ENCODE measurements at places on chromosomes 6 and 20.

DNA sequence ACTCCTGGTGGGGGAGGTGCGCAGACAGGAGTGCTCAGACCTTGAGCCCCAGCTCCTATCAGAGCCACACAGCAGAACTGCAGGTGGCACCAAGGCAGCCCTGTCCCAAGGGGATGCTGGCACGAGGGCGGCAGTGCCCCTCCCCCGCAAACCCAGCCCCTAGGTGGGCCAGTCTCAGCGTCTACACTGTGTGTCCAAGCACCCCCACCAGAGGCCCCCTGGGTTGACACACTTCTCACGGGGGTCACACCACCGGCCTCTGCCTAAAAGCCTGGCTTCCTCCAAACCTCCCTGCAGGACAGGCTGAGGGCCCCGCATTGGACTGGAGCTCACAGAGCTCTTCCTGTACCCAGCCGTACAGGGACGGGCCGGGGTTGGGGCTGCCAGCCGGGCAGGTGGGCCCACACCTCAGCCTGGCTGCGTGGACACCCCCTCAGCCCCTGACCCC, 8.1 kb downstream of the SLC2A4RG start:
- no peak for DNase-seq

GRCh38 chr6:148653138-148653776, 93.6 kb upstream of the UST start:
- no peak for DNase-seq

DNA sequence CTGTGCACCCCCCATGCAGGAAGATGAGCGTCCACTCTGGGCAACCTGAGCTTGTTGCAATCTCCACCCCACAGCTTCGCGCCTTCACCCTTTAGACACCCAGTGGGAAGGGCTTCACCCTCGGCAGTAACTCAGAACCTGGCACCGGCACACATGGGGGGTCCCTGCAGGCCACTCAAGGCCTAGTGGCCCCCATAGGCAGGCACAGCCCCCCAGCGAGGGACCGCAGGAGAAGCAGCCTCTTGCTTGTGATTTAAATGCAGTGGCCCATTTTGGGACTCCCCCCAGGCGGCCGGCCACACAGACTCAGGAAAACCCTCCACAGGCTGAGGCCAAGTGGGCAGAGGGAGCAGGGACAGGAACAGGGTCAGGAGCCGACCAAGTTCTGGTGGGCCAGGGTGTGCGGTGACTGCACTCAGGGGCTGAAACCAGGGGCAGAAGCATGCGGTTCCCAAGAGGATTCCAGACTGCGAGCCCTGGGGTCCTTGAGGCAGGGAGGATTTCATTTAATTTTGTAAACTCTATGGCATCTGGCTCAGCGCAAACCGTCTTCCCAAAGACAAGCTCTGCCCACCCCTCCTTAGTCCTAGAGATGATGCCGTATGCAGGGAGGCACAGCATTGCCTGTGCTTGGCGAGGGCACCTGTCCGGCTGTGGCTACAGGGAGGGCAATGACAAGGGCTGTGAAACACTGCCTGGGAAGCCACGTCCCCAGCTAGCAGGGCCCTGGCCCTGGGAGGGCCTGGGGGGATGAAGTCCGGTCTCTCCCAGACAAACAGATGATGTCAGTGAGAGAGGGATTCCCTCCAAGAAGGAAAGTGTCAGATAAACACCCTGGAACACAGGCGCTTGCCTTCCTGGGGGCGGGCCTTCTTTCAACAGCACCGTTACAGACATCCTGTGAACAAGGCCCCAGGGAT, 52.9 kb upstream of the GPR31 start:
- DNase-seq = no peak

DNA sequence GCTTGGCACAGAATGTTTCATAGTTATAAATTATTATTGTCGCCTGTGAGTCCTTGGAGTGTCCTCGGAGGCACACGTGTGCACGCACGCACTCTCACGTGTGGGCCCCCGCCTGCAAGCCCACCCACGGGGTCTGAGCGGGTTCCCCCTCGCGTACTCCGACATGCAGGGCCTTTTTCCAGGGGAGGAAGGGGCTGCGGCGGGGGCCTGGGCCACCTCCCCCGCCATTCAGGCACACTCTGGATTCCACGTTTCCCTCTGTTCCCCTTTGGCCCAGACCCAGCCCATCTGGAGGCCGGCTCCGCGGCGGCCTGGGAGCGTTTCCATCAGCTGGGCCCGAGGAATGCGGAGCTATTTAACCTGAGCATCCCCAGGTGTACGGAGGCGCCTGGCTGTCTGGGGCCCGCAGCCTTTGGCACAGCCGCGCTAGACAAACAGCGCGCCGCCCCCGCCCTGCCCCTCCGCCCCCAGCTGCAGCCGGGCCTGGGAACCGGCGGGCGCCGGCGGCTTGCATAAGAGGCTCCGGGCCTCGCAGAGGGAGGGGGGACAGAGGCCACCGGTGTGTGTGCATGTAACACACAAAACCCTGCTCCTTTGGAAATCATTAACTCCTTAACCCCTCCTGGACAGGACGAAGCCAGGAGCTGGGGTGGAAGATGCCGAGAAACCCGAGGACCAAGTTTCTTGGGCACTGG, 3.3 kb downstream of the ID1 start:
- DNase-seq = no peak

DNA sequence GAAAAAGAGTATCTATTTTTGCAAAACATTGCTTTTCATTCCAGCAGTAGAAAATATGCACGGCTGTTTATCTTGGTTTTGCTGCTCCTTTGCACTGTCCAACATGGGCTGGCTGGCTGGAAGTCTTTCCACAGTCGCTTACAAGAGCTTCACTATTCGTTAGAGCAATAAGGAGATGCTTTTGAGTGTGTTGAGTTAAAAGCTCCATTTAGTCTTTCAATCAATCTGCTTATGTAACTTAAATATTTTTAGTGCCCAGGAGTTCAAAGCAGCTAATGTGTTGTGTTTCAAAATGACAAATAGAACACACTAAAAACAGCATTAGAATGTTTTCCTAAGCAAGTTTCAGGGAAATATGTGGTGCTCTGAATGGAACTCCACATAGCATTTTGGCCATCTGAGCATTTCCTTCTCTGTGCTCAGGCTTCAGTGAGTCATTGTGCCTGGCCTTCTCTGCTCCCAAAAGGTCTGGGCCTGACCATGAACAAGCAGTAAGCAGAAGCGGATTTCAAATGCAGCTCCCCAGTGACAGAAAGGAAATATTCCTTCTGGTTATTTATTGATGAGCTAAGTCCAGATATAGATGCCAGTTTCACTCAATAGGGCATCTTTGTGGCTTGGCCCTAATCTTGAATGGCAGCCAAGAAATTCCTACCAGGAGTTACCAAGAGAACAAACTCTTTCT, 580.3 kb downstream of the TENT5A start:
- DNase-seq = no peak

GRCh38 chr6:153563001-153563400, 431.9 kb upstream of the RGS17 start:
- no peak for DNase-seq

- peak; percentile 59 for DNase-seq
Measured at GRCh38 chr20:63782051-63782471, 42.5 kb downstream of the SLC2A4RG start.

GRCh38 chr6:143970456-143971218, 37.4 kb downstream of the PLAGL1 start:
- DNase-seq = no peak

- no peak for DNase-seq
Measured at GRCh38 chr6:100665041-100665380, 200.3 kb upstream of the SIM1 start.

- no peak for DNase-seq
Measured at GRCh38 chr6:124927806-124928205, 34.4 kb upstream of the RNF217 start.

DNA sequence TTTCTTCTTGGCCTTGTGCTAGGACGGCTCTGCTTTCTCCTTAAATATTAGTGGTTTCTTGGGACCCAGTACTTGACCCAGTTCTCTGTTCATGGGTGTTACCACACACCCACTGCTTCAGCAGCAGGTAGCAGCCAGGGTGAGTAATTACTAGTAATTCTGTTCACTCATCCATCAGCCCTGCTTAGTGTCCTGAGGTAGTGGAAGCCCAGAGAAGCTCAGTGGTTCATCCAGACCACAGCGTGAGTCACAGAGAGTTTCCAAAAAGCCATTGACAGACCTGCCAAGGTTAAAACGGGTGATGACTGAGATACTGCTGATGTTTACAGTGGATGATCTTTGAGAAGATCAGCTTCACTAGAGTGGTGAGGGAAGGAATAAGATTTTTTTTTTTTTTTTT, 51.7 kb upstream of the HINT3 start:
- no peak for DNase-seq

DNA sequence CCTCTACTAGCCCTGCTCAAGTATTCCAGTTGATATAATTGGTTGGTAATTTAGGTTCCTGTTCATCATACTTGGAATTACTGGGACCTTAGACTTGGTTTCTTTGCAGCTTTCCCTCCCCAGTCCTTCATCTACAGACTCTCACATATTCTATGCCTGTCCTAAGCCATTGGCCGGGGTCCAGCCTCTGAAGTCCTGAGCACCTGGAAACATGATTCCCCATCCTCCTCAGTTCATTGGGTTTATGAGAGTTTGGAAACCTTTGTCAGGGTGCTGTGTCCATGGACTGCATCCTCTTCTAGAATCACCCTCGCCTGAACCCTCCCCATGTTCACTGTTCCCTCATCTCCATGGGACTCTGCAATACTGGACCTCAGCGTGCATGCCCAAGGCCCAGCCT, 8.8 kb downstream of the GSTA2 start:
- no peak for DNase-seq

GRCh38 chr6:166075186-166075585, 92.5 kb downstream of the TBXT start:
- DNase-seq = no peak

GRCh38 chr20:36063916-36064657, 90.5 kb upstream of the EPB41L1 start:
- no peak for DNase-seq
